Posterior cingulate gyrus (tissue), 11 donors: ENCODE measurements at places on chromosomes 16 and 17.

DNA sequence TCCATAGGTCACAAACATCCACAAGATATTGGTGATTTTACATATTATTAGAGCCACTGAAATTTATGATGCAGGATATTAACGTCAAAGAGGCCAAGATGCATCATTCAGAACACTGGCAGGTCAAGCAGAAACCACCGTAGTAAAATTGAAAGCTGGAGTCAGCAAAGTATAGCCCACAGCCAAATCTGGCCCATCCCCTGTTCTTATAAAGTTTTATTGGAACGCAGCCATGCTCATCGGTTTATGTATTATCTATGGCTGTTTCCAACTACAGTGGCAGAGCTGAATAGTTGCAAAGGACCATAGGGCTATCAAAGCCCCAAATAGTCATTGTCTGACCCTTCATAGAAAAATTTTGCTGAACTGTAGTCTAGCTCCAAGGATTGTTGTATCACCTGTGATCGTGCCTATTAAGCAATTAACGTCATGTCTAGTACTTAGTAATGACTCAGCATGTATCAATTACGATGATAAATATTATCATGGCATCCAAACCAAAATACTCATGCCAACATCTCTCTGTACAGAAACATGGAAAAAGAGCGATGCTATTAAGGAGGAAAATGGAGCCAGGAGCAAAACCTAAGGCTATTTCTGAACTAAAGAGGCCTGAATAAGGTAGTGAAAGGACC, 165.6 kb downstream of the IRX3 start:
- no peak for DNase-seq

GRCh38 chr16:65754820-65755691, 611.4 kb upstream of the CDH5 start:
- DNase-seq: no peak

GRCh38 chr16:86555704-86556075, 655 bp upstream of the MTHFSD start:
- no peak for DNase-seq

GRCh38 chr17:82036634-82037091, 834 bp downstream of the DCXR start:
- DNase-seq: no peak

GRCh38 chr17:2095536-2095910, 40.6 kb downstream of the HIC1 start:
- no peak for DNase-seq

- peak; percentile 96 for DNase-seq
These were observed at the start of gene ZNF771 for GRCh38 chr16:30407102-30407803. Gene ZNF771 (plus strand): TSS chr16:30407606. CDS start chr16:30408054, 448 bp downstream.
